ENCODE measurements at places on chromosomes 3 and 15.

- no peak for DNase-seq
These were observed 385.3 kb downstream of the PDCD6IP start for GRCh38 chr3:34183611-34184340.

- no peak for DNase-seq
These were observed 100.2 kb upstream of the AKAP13 start for GRCh38 chr15:85280203-85280602.

DNA sequence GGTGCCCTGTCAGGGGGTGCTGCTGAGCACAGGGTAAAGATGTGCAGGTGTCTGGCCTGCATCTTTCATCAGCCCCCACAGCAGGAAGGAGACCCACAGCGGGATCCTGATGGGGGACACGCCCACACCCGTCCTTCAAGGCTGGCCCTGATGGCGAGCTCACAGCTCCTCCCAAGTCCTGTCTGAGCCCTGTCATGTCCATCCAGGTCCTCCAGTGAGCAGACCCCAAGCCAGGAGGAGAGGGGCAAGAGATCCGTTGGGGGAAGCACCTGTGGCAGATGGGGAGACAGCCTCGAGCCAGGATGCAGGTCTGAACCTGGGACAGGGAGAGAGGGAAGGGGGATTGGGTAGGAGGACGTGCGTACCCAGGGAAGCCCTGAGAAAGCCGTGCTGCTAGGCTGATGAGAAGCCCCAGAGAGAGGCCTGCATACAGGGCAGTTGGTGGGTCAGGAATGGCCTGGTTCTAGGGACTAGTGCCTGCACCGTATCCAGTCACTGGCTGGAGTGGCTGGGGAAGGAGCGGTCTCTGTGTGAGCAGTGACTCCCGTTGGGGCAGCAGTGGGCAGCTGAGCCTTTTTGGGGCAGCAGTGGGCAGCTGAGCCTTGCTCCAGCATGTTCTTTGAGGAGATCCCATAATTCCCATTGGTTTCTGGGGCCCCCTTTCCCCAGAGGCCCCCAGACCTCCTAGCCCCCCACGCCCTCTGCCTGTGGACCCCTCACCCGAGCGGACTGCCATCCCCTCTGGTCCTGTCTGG lies 133.3 kb upstream of the MEF2A start:
- no peak for DNase-seq

DNA sequence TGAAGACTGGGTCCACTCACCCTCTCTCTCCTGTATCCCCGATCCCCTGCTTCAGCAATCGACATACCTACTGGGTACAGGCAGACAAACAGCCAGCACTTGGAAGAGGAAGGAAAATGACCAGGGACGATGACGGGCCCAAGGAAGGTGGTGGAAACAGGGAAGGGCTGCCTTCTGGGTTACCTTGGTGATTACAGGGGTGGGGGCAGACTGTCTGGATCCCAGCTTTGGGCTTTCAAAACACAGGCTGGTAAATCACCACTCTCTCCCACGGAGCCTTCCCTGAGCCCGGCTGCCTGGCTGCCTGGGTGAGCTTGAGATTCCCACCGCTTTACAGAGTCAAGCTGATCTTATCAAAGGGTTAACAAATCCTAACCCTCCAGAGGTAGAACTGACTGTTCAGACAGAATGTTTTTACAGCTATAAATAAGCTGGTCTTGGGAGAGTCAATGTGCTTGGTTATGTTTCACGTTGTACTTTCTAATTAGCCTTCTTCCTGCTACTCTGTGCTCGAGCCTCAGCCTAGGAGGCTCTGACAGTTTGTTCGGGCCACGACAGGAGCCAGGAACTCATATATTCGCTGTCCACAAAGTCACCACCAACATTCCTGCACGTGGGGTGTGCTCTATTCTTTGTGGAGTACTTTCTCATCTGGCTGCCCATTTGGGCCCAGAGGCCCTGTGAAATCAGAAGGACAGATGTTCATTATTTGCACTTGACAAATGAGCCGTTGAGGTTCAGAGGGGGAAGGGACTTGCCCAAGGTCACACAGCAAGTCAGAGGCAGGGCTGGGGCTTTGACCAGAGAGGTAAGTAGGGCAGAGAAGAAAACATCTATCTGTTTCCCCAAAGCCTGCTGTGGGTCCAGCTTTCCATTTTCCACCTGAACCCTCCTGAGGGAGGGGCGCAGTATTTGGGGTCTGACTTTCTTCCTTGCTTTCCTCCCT lies 63.5 kb downstream of the FEM1B start:
- no peak for DNase-seq

DNA sequence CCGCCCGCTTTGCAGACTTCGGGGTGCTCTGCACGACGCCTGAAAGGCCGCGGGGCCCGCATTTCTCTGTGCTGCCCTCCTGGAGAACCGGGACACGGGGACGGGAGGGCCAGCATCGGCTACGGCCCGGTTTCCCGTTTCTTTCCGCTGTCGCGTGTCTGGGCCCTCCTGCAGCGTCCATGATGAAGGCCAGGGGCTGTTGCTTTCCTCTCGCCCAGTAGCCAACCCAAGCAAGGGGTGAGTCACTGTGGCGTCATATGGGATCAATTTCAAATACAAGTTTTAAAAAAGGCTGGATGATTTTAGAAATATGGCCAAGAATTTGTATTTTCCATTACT lies 435 bp downstream of the SLC35G2 start:
- peak; percentile 88 for DNase-seq

DNA sequence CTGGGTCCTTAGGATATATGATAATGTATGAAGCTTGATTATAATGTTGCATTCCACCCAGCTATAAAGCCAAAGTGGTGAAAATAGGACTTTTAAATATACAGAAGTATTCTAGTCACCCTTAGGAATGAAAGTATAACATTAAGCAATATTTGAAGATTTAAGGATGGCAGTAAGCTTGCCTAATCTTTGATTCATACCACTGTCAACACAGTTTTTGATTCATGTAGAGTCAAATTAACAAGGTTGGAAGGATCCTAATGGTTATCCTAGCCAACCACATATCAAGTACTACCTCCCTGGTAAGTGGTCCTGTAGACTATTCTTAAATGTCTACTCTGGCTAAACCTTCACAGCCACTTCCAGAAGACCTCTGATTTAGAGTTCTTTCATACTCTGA lies 18.6 kb downstream of the ARIH1 start:
- no peak for DNase-seq

DNA sequence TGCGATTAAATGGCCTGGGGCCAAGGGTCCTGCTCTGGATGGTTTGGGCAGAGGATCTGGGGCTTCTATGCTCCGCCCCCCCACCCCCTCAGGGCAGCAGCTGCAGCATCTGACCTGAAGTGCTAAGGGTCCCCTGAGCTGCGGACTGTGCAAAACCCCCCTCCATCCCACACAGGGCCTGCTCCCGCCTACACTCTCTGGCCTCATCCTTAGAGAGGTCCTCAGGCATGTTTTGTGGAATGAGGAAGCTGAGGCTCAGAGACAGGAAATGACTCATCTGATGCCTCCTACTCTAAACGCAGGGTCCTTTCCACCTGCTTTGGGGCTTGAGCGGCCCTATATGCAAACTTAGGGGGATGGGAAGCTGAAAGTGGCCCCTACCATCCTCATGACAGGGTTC lies 59.5 kb upstream of the CTSH start:
- DNase-seq: peak; percentile 93

- no peak for DNase-seq
These were observed 9.1 kb downstream of the ZDHHC3 start for GRCh38 chr3:44966795-44967278.

DNA sequence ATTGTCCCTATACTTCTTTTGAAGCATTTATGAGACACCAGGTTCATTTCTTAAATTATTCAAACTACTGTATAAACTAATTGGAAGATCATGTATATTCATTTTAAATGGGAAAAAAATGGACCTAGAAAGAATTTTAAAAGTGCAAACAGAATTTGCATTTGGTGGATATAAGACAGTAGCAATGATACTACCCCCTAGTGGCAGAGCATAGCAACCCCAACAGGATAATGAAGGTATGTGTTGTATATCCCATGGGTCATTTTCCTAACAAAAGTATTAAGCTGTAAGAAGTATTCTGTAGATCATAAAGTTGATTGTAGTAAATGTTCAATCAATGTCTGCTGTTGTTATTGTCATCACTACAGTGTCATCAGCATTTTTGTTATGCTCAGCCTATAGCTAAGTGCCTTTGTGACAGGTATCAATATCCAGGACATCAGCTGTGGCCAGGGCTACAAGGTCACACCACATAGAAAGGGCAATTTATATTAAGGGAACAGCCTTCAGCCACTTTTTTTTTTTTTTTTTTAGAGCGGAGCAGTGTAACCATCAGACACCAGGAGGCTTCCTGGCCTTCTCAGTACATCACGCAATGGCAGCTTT lies 175.8 kb downstream of the FOXB1 start:
- DNase-seq: peak; percentile 64

GRCh38 chr15:31302029-31302657 lies 24.5 kb upstream of the KLF13 start:
- no peak for DNase-seq

GRCh38 chr3:115165701-115166100 lies 18.6 kb upstream of the ZBTB20 start:
- peak; percentile 51 for DNase-seq

DNA sequence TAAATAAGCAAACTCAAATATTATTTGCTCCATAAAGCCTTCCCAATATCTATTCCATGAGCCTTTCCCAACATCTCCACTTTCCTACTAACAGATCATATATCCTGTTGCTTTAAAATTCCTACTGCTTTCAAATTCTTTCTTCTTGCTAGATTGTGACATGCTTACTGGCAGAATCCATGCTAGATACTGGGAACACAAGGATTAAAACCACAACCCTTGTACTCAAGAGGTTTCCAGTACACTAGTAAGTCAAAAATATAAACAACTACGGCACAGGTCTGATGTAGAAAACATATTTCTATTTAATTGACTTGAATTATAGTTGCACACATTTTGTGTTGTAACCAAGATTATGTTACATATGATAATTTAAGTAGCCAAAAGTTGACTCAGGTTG lies 275.0 kb downstream of the ZBTB20 start:
- DNase-seq: no peak

GRCh38 chr3:157046520-157046919 lies 113.4 kb downstream of the CCNL1 start:
- DNase-seq: no peak

DNA sequence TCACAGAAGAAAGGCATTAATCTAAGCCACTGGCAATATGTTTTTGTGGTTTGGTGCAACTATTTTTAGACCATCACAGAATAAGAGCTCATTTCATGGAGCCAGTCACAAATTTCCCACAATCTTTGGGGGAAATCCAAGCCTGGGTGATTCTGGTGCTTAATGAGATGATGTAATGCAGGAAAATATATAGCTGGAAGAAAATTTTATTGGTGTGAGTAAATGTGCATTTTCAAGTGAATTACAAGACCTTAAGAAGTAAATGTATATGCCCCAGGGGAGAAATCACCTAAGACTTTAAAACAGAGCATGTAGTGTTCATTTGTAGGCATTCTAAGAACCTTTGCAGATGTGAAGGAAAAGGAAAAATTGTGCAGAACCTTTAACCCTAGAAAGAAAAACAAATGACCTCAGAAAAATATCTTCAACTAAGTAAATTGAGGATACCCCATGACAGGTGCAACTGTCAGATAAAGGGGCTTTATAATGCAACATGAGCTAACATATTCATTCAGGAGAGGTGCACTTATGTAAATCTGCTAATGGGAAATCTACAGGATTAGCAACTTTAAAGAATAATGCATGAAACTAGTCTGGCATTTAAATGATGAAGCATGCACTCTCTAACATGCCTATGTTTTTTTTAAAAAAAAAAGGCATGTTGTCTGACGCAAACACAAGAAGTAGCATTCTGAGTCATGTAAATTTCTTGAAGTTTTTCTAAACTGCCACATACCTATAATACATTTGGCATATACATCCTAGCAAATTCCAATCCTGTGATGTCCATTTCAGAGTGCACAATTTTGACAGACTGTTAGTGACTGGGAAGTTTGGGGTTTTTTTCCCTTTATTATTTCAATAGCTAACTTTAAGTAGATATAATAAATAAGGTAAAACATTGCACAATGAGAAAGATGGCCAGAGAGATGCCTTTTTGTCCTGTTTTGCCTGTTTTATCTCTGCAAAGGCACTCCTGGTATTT lies 105.1 kb downstream of the MEX3B start:
- peak; percentile 49 for DNase-seq

- DNase-seq: no peak
These were observed 10.2 kb downstream of the CHRD start for GRCh38 chr3:184389935-184390528.
